ENCODE measurements at places on chromosomes 1 and 21.

GRCh38 chr21:36697060-36697850, 1.7 kb upstream of the SIM2 start:
- H3K4me1 ChIP-seq = peaks cover 11% of the 10 kb centered on the region
- no peak overlapping the region for H3K4me3 ChIP-seq
- DNase-seq = no peak
- peak overlapping the region; percentile 19 for H3K27ac ChIP-seq
- peaks cover 3% of the 10 kb centered on the region for H3K36me3 ChIP-seq

DNA sequence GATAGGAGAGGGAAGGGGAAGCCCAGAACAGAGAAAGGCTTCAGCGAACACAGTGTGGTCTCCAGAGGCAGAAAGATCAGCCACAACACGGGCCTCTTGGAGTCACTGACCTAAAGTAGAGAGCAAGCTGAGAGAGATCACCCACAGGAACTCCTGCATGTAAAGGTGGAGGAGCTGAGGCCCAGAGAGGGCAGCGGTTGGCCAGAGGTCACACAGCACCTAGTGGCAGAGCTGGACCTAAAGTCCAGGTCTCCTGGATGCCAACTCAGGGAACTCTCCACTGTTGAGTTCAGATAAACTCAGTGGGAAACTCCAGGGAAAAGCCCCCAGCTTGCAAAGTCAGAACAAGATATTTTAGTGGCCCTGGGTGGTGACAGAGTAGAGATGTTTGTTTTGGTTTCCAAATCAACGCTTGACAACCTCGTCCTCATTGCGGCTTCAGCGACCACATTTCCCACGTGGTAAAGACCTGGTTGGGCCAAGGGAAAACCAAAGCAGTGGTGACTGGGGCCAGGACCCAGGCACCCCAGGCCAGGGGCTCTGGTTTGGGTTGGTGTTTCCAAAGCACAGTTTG, 4.6 kb downstream of the IFFO2 start:
- H3K4me3 ChIP-seq = peak overlapping the region; percentile 47
- peak; percentile 95 for DNase-seq
- peak overlapping the region; percentile 94 for H3K27ac ChIP-seq
- H3K27me3 ChIP-seq = peaks cover 23% of the 10 kb centered on the region
- H3K36me3 ChIP-seq = peaks cover 5% of the 10 kb centered on the region

- DNase-seq = no peak
- no peak overlapping the region for H3K4me3 ChIP-seq
- no peaks in the 10 kb centered on the region for H3K4me1 ChIP-seq
- H3K27me3 ChIP-seq = peaks cover 33% of the 10 kb centered on the region
These were observed 37.7 kb upstream of the ATG4C start for GRCh38 chr1:62746086-62746808.

- DNase-seq = peak; percentile 35
- no peak overlapping the region for H3K4me3 ChIP-seq
- H3K36me3 ChIP-seq = no peaks in the 10 kb centered on the region
- peaks cover 18% of the 10 kb centered on the region for H3K27me3 ChIP-seq
- no peak overlapping the region for H3K27ac ChIP-seq
These were observed 63.0 kb downstream of the UBE2T start for GRCh38 chr1:202278751-202279150.

- H3K4me1 ChIP-seq = no peaks in the 10 kb centered on the region
- peaks cover 36% of the 10 kb centered on the region for H3K27me3 ChIP-seq
- DNase-seq = no peak
- no peaks in the 10 kb centered on the region for H3K36me3 ChIP-seq
- no peak overlapping the region for H3K4me3 ChIP-seq
These were observed 31.0 kb upstream of the EFCAB14 start for GRCh38 chr1:46749921-46750404.

GRCh38 chr1:235940285-235940684, 73.6 kb upstream of the LYST start:
- H3K4me3 ChIP-seq = no peak overlapping the region
- no peaks in the 10 kb centered on the region for H3K27me3 ChIP-seq
- H3K4me1 ChIP-seq = peaks cover 30% of the 10 kb centered on the region
- H3K27ac ChIP-seq = peak overlapping the region; percentile 9
